ENCODE measurements at places on chromosomes 11 and 22. TPM values are rescaled to one million over a fixed set of nuclear protein-coding genes. Genes with fewer than 3 reads are reported as not detected.

Gene DDTL
- 1.8 TPM for total RNA-seq

Gene SLCO2B1
- total RNA-seq = 2.0 TPM

Gene CASP4
- 158 TPM for total RNA-seq

Gene EXPH5
- total RNA-seq = 1.1 TPM

Gene FBLN1
- total RNA-seq = 335 TPM

Gene PIM3
- 14.1 TPM for total RNA-seq

Gene CRACR2B
- 1.3 TPM for total RNA-seq

Gene TMA7B
- not detected for total RNA-seq

Gene CYB5R2
- total RNA-seq = 11.2 TPM

Gene SMC1B
- 0.09 TPM for total RNA-seq

Gene CYP2D6
- not detected for total RNA-seq

Gene OR2AT4
- not detected for total RNA-seq

Gene TMEM121B
- total RNA-seq = 0.09 TPM

Gene OR6A2
- total RNA-seq = 0.27 TPM

Gene RIMBP3C
- total RNA-seq = 0.63 TPM

Gene BIRC3
- 2.4 TPM for total RNA-seq
